Calu3 (cell line): ENCODE measurements at places on chromosomes 4 and X.
A peak's percentile ranks its signal among the peaks of the same experiment; 100 is the strongest.

DNA sequence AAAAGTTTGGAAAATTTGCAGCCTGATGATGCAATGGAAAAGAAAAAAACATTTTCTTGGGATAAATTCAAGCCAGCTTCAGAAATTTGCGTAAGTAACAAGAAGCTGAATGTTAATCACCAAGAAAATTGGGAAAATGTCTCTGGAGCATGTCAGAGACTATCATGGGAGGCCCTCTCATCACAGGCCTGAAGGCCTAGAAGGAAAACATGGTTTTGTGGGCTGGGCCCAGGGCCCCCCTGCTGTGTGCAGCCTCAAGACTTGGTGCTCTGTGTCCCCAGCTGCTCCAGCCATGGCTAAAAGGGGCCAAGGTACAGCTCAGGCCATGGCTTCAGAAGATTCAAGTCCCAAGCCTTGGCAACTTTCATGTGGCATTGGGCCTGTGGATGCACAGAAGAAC lies 1049.8 kb upstream of the GRIA3 start:
- DNase-seq, result no peak

DNA sequence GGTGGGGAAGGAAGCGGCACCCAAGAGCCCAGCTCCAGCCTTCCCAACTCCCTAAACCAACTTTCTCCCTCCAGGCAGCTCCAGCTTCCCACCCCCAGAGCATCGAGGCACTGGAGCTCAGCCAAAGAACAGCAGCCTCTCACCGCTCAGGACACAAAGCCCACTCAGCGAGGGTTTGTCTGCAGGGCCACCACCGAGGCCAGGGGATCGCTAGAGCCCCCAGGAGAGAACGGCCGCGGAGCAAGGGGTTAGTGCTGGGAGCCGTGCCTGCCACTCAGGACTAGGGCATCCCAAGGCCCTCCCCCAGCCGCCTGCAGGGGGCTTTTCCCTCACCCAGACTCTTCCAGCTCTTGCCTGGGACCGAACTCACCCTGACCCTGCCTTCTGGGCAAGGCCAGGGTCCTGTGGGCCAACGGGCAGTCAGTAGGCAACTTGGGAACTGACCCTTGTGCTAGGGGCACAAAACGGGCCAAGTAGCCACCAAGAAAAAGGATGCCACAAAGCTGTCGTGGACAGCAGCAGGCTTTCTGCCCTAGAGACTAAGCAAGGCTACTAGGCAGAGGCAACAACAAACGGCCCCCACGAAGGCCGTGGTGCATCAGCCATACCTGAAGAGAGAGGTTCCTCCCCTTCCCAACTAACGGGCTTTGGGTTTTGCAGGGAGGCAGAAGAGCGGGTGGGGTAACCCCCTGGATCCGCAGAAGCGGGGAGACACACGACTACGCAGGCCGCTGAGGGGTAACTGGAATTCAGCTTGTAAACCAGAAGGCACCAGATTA lies 2.3 kb downstream of the HCFC1 start:
- no peak for DNase-seq

- DNase-seq, result no peak
These were observed 61.4 kb upstream of the TMEM150C start for GRCh38 chr4:82623121-82623683.

GRCh38 chrX:20397587-20397986 lies 130.9 kb upstream of the RPS6KA3 start:
- no peak for DNase-seq

DNA sequence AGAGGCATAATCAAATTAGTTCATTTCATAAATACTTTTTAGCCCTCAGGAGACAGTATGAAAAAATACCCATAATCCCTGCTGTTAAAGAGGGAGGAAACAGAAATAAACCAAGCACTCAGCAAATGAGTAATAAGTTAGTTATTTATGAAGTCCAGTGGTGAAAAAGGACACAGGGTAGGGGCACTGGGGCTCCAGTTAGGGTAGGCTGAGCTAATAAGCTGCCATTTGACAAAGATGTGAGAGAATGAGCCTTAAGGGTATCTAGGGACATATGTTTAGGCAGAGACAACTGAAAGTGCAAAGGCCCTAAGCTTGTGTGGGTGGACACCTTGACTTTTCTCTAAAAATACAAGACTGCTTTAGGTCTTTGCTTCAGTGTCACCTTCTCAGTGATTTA lies 94.4 kb downstream of the IL15 start:
- DNase-seq, result no peak

DNA sequence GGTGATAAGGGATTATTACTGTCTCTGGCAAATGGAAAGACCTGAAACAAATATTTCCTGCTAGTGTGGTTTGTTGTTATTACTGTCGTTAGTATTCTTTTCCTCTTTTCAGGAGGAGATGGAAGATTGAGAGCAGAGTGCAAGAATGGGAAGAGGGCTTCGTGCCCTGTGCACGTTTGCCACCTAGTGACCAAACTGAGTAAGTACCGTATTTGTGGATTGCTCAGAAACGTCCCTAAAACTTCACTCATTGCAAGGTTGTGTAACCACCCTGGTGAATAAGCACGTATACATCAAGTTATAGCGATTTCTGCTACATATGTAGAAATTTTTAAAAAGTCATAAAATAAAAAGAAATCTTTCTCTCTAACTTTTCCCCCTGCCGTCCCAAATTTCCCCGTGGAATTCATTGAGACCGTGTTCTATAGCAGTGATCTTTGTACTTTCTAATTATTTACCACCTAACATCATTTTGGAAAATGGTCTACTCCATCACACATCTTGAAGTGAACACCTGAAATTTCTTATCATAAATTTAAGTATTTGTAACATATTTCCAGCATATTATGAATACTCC lies 24.3 kb downstream of the LINC00632 start:
- DNase-seq, result peak; percentile 2
